ENCODE measurements at places on chromosomes 7 and 10.

DNA sequence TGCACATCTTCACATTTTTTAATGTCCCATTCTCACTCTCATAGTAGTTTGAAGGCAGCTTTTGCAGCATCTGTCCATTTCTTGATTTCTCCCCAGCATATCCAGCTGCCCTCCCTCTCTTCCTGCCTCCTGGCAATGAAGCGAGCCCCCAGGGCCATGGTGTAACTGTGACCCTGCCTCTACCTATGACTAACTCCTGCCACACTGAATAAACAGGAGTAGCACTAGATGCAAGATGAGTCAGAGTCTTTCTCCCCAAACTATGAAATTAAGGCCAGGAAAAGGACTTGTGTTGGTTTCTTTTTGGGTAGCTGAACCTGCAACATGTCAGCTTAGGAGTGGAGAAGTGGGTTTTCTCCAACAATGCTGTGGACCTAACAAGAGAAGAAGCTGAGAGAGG, 329.0 kb downstream of the RNLS start:
- no peak for DNase-seq

GRCh38 chr7:84274029-84274638, 79.5 kb upstream of the SEMA3A start:
- no peak for DNase-seq

DNA sequence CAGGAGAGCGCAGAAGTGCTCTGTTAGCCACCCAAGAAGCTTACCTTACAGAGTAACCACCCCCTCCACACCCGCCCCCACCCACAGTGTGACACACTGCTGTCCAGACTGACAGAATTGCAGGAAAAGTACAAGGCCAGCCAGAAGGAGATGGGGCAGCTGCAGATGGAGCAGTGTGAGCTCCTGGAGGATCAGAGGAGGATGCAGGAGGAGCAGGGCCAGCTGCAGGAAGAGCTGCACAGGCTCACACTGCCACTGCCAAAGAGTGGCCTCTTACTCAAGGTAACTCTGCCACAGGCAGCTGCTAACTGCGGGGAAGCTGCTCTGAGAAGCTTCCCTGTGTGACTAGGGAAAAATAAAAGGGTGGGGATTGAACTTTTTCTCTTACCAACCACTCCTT, 17.6 kb downstream of the CCDC136 start:
- DNase-seq, result no peak

- DNase-seq, result no peak
Measured at GRCh38 chr7:114652041-114652440, 237.4 kb downstream of the FOXP2 start.

- no peak for DNase-seq
Measured at GRCh38 chr7:133529861-133530260, 277.0 kb downstream of the EXOC4 start.

- no peak for DNase-seq
Measured at GRCh38 chr7:142488842-142489241, 231.0 kb upstream of the PRSS58 start.

- no peak for DNase-seq
Measured at GRCh38 chr10:13715100-13715499, 128.3 kb downstream of the PRPF18 start.

DNA sequence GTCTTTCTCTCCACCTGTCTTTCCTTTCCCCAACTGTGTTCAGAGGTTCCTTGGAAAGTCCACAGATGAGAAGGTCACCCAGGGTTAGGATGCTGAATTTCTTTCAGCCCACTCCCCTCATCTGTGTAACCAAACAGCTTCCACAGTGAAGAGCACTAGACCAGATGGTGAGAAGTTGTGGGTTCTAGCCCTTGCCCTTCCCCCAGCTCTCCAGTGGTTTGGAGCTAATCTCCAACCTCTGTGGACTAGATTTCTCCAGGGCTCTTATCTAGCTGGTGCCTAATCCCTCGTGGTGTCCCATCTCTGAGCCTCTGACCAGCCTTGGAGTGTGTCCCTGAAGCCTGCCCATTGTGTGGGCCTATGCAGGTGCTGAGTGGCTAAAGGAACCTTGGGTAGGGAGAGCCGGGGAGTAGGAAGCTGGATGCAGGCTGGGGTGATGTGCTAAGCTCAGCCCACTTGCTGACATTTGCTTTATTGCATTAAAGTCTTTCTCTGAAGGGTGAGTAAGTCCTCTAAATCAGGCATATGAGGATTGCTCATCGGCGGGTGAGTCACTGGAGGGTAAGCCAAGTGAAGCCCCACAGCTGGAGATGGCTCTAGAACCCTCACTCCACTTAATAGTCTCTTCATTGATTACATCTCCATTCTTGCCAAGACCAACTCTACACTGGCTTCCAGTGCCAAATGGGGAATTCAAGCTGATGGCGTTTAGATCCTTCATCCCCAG, 14.9 kb downstream of the DUSP5 start:
- DNase-seq, result no peak

DNA sequence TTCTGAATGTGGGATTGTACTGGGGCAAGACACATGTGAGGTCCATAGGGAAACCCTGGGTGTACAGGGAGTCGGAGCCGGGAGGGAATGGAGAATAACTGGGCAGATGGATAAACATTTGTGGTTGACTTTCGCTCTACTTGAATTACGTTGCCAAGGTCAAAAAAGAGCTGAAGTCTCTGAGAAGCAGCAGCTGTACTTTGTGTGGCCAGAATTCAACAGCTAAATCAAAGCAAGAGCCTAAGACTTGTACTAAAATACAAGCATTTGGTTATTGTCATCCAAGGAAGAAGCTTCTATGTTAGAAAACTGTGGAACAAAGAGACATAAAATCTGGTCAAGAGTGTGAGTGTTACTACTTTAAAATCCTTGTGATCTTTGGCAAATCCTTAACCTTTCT, 457.2 kb downstream of the ARL4A start:
- no peak for DNase-seq

GRCh38 chr7:6290319-6290741, 17.9 kb upstream of the CYTH3 start:
- no peak for DNase-seq

DNA sequence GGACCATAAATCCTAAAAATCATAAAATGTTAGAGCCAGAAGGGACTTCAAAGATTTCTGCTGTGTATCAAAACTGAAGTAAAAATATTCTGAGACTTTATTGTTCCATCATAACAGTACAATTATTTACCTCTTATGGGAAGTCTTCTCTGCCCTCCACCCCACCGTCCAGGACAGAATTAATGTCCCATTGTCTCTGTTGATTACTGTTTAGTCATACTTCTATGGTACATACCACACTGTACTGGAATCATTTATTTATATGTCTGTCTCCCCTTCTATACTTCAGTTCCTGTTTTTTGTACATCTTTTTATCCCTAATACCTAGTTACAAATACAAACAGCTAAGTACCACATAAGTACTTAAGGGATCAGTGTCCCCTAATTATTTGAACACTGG, 91.4 kb upstream of the CAPZA2 start:
- no peak for DNase-seq

- no peak for DNase-seq
Measured at GRCh38 chr7:1124164-1124563, 35.8 kb downstream of the ZFAND2A start.

- DNase-seq, result peak; percentile 69
Measured at GRCh38 chr7:129824291-129825208, 128.2 kb downstream of the UBE2H start.

- DNase-seq, result no peak
Measured at GRCh38 chr10:17792991-17793390, 16.2 kb upstream of the MRC1 start.
